Iris pigment epithelial cell (primary cell): ENCODE measurements at places on chromosomes 13 and 19.

DNA sequence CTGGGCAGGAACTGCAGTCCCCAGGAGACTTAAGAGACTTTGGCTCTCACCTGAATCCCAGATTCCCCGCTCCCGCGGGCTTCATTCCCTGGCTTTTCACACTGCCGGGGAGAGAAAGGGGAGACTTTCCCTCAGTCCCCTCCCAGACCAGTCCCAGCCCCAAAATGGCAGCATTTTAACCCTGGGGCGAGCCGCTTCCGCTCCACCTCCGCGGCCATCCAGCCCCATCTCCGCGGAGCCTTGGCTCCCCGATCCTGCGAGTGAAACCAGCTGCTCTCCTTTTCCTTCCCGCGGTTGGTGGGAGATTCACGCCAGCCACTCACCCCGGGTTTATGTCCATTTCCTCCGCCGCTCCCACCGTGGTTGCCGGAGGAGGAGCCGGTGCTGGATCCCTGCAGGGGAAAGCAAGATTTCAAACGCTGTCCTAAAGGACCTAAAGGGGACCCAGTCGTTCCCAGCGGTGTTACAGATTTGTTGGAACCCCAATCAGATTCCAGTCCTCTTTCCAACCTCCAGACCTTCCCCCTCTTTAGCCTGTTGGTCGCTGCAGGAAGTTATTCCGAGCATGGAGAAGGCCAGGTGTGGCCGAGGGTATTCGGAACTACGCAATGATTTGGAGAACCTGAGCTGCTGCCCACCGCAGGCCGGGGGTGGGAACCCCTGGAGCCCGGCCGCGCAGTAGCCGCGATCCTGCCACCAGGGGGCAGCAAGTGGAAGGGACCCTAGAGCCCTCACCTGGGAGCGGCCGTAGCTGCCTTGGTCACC, 3.4 kb downstream of the DMKN start:
- DNase-seq, result peak; percentile 16

DNA sequence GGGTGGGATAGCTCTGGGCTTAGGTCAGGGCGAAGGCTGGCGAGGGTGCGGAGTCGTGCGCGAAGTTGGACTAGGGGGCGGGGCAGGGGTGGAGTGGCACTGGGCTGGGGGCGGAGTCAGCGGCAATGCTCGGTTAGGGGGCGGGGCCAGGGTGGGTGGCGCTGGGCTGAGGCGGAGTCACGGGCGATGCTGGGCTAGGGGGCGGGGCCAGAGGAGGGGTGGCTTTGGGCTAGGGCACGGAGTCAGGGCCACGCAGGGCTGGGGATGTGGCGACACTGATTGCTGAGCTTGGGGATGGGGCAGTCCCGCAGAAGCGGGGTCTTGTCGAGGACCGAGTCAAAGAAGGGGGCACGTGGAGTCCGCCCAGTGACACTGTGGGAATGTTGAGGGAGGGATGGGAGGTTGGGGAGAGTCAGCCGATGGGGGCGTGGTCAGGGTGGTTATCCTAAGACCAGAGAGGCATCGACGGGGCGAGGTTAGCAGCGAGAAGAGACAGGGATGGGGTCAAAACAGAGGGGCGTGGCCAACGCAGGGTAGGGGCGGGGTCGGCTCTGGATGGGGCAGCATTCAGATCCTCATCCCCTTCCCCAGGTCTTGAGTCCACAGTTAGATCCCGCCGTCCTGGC, 8.7 kb downstream of the HOMER3 start:
- DNase-seq, result peak; percentile 44

- DNase-seq, result no peak
Measured at GRCh38 chr19:23345838-23346237, 49.4 kb downstream of the ZNF91 start.

- DNase-seq, result no peak
Measured at GRCh38 chr13:97327506-97328221, 105.5 kb downstream of the MBNL2 start.

DNA sequence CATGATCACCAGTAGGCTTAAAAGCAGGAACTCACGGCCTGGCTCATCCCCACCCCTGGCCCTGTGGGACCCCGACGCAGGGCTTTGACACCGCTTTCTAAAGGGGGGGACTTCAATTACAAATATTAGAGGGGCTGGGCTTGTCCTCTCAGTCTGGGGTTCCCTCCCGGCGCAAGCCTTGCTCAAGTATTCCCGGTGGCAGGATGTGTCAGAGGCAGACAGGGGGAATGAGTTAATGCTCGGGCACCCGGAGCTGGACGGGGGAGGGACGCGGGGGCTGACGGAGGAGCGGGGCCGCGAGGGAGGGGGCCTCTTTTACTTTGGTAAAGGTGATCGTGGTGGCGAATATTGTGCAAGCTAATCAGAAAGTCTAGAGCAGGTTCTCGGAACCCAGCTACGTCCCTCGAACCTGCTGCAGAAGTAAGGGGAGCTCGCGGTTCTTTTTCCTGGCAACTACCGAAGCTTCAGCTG, 1.1 kb downstream of the FGF14 start:
- DNase-seq, result no peak

- DNase-seq, result peak; percentile 5
Measured at GRCh38 chr19:56423276-56423984, 19.3 kb downstream of the ZNF583 start.

DNA sequence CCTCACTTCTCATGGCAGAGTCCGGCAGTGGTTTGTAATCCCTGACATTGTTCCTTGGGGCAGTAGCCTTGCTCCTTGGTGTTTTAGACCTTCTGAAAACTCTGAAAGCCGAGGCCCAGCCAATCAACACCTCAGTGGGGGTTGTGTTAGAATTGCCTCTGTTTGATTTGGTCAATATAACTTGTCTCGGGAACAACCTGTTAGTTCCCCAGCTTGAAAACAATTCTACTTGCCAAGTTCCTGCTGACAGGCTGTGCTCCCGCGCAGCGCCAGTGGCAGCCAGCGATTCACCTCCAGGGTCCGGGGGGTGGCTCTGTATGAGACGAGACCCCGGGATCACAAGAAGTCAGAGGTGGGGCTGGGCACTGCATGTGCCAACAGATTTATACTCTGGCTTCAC, 81.4 kb upstream of the MEDAG start:
- no peak for DNase-seq

DNA sequence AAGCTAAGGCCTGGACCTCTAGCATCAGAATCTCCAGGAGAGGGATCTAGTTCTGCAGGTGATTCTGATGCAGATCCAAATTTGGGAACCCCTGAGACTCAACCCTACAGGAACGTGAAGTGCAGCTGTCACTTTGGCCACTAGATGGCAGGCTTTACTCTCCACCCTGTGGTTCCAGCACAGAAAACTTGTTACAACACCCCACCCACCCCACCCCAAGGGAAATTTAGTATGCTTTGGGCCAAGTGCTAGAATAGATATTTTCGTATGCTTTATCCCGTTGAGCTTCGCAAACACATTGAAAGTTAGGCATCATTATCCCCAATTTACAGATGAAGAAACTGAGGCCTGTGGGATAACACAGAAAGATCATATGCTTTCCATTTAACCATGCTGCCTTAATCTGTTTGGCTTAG, 232.0 kb downstream of the B3GLCT start:
- DNase-seq, result peak; percentile 25

GRCh38 chr19:13823256-13823655, 28.0 kb downstream of the ZSWIM4 start:
- no peak for DNase-seq
